ENCODE measurements at places on chromosomes 2 and 18. TPM values are rescaled to one million over a fixed set of nuclear protein-coding genes. Genes with fewer than 3 reads are reported as not detected.

- no peak for DNase-seq
Measured at GRCh38 chr2:215554689-215555498, 119.0 kb upstream of the FN1 start.

- no peak for DNase-seq
Measured at GRCh38 chr2:107808959-107809358, 17.7 kb upstream of the RGPD4 start.

GRCh38 chr18:63025251-63026090 is 294.1 kb downstream of the BCL2 start:
- DNase-seq, result no peak

GRCh38 chr2:3454802-3455201 is 64.5 kb downstream of the ADI1 start:
- DNase-seq, result no peak

DNA sequence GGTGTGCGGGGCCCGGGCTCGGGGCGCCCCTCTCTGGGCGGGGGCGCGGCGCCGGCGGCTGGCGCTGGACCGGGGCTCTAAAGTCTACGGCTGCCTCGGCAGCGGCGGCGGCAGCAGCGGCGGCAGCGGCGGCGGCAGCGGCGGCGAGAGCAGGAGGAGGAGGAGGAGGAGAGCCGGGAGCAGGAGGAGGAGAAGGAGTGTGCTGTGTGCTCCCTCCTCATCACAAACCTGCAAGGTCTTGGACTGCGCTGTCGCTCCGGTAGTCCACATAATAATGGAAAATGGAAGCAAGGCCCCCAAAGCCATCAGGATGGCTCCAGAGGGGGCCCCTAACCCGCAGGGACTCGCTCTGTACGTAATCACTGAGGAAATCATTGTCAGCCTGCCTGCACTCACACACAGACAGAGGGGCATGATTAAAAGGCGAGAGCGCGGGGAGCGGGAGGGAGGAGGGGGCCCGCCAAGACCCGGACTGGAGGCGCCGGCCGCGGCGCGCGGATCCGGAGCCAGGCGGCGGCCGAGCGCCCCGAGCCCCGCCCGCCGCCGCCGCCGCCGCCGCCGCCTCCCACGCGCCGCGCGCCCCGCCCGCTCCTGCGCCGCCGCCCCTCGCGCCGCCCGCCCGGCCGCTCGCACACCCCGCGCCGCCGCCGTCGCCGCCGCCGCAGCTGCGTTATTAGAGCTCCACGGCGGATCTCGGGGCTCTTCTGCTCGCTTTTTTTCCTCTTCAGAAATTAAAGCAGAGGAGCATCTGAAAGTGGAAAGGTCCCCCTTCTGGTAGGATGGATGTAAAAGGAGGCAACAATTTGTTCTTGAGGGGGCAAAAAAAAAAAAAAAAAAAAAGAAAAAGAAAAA is at the start of gene ZNF521:
ZNF521 (minus strand) TSS at position 390 of the 852 bp plus-strand sequence. CDS start 1,220 bp downstream, outside the sequence.
- DNase-seq, result peak; percentile 62

- no peak for DNase-seq
Measured at GRCh38 chr18:6885992-6886796, 156.7 kb downstream of the ARHGAP28 start.

The SUCLG1 gene
- 98.9 TPM for polyA plus RNA-seq
